ENCODE measurements at places on chromosomes 16 and 17. TPM values are rescaled to one million over a fixed set of nuclear protein-coding genes. Genes with fewer than 3 reads are reported as not detected.

DNA sequence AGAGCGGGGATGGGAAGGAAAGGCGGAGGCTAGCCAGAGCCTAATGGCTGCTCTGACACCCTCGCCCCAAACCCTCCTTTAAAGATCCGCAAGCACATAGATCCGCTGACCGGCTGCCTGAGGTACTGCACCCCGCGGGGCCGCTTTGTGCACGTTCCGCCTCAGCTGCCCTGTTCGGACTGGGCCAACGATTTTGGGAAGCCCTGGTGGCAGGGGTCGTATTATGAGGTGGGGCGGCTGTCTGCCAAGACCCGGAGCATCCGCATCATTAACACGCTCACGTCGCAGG lies 663 bp downstream of the CYB5D1 start:
- DNase-seq = peak; percentile 82

GRCh38 chr16:2079311-2079800 lies 31.6 kb downstream of the TSC2 start:
- DNase-seq = no peak

GRCh38 chr16:27628241-27628942 lies 78.4 kb downstream of the KATNIP start:
- DNase-seq = no peak

- DNase-seq = no peak
Measured at GRCh38 chr17:45363498-45363897, 46.7 kb upstream of the MAP3K14 start.

DNA sequence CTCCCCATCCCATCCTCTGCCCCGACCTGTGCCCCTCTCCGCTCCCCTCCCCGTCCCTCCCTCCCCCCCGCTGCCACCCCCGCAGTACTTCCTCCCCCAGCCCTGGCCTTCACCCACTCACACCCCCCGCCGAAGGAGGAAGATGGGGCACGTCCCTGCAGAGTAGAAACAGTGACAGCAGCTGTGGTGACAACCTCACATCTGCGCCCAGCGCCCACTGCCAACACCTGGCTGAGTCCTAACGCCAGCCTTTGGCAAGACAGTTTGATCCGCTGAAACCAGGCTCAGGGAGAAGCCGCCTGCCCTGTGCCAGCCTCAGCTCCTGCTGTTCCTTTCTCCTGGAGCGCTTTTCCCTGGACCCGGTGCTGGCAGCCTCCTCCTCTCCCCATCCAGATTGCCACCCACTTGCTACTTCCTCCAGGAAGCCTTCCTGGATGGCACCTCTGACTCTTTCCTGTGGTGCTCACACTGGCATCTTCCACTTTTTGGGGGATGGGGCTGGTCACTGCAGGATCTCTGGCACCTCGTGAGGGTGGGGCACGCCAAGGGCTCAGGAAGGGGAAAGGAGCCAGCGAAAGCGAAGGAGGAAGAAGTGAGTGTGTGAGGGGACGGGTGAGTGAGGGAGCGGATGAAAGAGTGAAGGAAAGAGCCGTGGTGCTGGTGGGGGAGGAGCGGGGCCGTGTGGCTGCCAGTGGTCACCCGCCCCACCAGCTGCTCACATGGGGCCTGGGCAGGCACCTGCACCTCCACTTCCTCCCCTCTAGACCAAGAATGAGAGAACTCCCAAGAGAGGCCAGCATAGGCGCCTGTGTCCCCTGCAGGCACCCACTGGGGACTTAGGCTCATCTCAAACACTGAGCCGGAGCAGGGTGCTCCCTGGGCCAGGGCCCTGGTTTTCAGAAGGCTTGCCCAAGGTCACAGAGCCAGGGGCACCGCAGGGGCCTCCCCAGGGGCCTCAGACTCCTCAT lies 27.0 kb downstream of the ZFPM1 start:
- no peak for DNase-seq

- no peak for DNase-seq
Measured at GRCh38 chr16:21001262-21001661, 100.7 kb downstream of the LYRM1 start.

GRCh38 chr17:8001976-8002720 lies at the start of gene GUCY2D:
GUCY2D (plus strand) TSS chr17:8002615; CDS start chr17:8003048, 433 bp downstream.
- peak; percentile 56 for DNase-seq

GRCh38 chr16:88405216-88406060 lies 22.7 kb downstream of the ZNF469 start:
- no peak for DNase-seq

DNA sequence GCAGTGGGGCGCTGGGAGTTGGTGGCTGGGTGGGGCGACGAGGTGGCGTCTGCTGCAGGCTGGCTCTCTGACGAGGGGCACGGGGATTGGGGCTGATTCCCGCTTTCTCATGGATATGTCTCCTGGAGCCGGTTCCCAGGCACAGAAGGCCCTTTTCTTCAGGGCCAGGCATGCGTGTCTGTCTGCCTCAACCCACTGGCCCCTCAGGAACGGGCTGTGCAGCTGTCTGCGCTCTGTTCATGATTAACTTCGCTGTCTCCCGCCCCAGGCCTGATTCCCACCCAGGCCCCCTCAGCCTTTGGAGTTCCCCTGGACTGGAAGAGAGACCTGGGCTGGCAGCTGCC lies 53.1 kb downstream of the RAP1GAP2 start:
- DNase-seq = no peak

- peak; percentile 37 for DNase-seq
Measured at GRCh38 chr16:49473773-49474172, 100.2 kb downstream of the C16orf78 start.

DNA sequence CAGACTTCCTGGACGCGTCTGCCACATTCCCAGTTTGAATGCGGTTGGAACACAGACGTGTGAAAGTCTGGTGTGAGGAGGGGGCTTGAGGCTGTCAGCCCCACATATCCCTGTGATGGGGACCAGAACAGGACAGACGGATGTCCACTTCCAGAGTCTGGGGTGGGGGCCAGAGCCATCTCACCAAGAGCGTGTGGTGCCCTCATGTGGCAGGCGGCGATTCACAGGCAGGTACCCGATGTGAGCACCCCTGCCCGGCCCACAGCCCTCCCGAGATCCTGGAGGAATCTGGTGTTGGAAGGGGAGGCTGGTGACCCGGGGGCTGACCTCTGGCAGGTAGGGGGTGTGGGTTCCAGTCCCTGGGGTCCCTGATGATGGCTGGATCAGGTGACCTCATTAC lies 51.5 kb downstream of the ENGASE start:
- DNase-seq = no peak

Gene SLC13A2
- 22.0 TPM for total RNA-seq

All from suprapubic skin (tissue), 4 donors.